ENCODE measurements at places on chromosomes 7 and 10.

DNA sequence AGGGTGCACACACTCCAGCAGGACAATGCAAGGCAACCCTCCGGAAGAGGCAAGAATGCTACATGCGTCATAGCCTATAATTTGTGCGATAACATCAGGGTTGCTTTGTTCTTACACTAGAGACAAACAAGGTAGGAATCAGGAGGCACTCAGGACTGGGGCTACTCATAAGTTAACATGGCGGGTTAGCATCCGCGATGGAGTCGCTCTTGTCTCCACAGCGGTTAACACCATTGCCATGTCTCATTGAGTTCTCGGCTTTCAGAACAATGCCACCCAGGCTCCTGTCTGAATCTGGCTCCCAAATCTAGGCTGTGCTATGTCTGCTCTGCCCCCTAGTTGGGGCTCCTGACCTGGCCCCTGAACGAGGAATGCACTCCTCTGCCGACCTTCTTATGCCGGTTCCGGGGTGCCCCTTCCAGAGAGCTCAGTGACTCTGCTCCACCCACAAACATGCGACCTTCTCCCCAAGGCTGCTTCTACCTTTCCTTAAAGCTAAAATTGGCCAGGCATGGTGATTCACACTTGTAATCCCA lies 24.9 kb upstream of the SLF2 start:
- no peak for DNase-seq

DNA sequence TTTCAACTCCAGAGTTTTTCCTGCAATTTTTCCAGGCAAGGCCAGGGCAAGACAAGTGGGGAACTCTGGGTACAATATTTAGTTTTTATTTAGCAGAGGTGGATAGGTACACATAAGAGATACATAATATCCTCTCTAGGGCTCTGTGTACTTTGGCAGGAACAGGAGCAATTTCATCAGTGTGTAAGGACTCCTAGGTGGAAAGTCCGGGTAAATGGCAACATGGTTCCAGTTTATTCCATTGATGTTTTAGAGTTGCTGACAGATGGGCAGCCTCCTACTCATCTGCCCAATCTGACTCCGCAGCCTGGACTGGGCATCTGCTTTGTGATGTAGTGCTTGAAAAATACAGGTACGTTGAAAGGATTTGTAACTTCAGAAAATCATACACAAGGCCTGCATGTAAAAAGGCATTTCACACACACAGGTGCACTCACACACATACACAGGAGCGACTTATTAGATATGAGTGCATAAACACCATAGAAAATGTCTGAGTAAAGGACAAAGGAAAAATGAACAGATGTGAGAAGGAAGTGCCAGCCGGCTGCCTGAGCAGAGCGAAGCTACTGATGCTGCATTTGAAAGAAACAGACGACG lies 5.7 kb downstream of the PON1 start:
- DNase-seq: peak; percentile 72

- peak; percentile 94 for DNase-seq
Measured at GRCh38 chr7:82676777-82677463, 233.3 kb upstream of the CACNA2D1 start.

GRCh38 chr7:29940199-29940598 lies 49.4 kb downstream of the SCRN1 start:
- DNase-seq: no peak

GRCh38 chr7:10919923-10920322 lies 53.7 kb upstream of the PHF14 start:
- no peak for DNase-seq

- DNase-seq: no peak
Measured at GRCh38 chr10:44186150-44186549, 198.7 kb downstream of the CXCL12 start.

GRCh38 chr7:18505870-18506460 lies 10.4 kb downstream of the HDAC9 start:
- DNase-seq: no peak

- DNase-seq: no peak
Measured at GRCh38 chr10:78565841-78566240, 502.9 kb upstream of the ZMIZ1 start.

GRCh38 chr7:120723465-120724385 lies 134.2 kb downstream of the TSPAN12 start:
- DNase-seq: no peak

DNA sequence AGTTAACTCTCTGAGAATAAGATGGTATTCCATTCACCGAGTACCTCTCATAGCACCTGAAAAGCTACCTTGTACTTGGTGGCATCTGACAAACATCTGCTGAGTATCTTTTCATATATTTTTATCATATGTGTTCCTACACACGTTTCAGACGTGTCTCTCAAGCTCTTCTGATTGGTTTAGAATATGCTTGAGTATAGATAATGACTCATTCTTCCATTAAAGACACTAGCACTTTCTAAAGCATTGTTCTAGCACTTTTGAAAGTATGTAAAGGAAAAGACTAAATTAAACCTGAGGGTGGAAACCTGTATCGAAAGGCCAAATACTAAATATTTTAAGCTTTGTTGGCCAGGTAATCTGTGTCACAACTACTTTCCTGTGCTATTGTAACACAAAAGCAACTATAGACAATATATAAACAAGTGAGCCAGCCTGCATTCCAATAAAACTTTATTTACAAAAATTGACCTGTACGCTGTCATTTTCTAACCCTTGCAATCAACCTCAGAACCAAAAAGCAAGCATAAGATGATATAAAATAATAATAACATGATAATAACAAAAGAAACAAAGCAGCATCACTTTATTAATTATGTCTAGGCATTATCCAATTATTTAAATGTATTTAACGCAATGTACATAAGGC lies 95.3 kb downstream of the DGKI start:
- no peak for DNase-seq

DNA sequence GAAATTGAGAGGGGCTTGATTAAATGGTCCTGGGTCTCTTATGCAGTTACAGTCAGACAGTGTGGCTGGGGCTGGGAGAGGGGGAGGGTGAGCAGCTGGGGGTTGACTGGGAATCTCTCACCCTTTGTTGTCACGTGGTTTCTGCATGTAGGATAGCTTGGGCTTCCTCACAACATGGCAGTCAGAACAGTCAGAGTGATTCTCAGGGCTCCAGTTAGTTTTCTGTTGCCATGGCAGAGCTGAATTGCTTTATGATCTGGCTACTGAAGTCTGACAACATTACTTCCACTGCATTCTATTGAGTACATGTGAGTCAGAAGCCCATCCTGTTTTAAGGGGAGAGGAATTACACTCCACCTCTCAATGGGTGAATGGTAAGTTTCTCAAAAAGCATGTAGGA lies 102.7 kb downstream of the WDR11 start:
- DNase-seq: no peak

DNA sequence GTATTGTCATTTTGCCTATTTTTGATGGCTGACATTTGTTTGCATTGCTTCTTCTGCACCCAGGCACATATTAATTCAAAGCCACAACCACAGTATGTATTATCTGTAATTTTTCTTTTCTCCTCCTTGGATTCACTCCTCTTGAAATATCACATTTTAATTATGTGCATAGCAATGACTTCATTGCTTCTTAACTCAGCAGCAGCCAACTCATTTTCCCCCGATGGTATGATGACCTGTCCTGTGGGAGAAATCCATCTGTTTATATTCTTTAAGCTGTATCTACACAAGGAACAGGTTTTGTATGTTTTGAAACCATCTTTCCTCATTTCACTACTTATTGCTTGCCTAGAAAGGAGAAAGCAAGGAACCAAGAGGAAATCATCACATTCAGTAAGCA lies 588.8 kb downstream of the INHBA start:
- DNase-seq: no peak

DNA sequence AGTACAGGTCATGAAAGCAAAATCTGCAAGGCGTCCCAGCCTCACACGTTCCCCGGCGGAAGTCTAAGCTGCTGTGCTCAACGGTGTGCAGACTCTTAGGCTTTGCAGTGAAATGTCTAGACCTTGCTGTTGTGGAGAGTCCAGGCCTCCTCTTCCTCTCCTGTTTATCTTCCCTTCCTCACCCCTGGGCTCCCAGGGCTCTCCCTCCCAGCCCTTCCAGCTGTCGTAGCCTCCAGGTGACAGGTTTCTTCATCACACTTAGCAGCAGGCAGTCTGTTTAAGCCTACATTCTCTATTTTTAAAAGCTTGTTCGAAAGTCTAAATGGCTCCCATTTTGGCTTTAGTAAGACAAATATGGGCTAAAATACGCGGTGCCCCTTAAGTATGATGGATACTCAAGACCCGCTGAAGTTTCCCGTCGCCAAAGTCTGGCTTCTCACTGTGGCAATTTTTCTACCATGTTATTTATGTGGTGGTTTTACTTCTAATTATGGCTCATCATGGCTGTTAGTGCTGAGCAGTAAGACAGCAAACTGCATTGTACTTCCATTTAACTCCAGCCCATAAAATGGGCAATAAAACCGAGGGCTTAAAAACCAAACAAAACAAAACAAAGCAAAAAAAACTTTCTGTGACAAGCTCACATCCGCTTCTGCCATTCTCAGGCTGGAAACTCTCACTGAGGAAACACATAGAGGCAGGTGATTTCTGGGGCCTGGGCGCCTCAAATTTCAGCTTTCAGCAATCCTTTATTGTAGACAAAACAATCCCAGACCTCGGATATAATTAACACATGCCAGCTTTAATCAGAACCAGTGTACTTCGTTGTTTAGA lies 243.2 kb downstream of the SNX10 start:
- DNase-seq: peak; percentile 99

GRCh38 chr10:23199768-23200511 lies 7.8 kb downstream of the PTF1A start:
- no peak for DNase-seq

GRCh38 chr7:38311329-38311937 lies 38.0 kb upstream of the TARP start:
- peak; percentile 25 for DNase-seq

DNA sequence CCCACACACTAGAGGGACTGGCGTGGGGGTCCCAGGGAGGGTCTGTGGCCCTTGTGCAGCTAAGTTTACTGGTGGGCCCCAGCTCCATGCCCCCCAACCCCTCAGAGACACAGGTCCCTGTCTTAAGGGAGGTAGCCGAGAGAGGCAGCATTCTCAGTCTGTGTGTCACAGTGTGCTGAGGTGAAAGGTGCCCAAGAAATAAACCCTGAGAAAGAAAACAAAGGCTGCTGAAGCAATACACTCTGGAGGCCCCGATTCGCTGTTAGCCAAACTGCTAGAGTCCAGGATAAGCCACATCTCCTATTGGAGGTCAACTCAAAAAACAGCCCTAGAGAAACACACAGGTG lies 28.6 kb upstream of the NDST2 start:
- no peak for DNase-seq

DNA sequence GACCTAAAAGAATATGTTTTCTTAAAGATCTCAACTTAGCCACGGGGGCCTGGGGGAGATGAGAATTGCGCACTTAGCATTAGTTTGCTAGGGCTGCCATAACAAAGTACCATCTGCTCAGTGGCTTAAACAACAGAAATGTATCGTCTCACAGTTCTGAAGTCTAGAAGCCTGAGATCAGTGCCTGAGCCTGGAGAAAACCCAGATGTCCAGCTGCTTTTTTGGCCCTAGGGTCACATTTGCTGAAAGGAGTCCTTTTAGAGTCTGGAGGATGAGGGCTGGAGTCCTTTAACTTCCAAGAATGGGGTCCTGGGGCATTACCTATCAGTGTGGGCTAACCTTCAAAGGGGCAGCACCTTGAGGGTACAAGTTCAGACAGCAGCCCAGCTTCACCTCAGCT lies 48.2 kb downstream of the SMURF1 start:
- no peak for DNase-seq

DNA sequence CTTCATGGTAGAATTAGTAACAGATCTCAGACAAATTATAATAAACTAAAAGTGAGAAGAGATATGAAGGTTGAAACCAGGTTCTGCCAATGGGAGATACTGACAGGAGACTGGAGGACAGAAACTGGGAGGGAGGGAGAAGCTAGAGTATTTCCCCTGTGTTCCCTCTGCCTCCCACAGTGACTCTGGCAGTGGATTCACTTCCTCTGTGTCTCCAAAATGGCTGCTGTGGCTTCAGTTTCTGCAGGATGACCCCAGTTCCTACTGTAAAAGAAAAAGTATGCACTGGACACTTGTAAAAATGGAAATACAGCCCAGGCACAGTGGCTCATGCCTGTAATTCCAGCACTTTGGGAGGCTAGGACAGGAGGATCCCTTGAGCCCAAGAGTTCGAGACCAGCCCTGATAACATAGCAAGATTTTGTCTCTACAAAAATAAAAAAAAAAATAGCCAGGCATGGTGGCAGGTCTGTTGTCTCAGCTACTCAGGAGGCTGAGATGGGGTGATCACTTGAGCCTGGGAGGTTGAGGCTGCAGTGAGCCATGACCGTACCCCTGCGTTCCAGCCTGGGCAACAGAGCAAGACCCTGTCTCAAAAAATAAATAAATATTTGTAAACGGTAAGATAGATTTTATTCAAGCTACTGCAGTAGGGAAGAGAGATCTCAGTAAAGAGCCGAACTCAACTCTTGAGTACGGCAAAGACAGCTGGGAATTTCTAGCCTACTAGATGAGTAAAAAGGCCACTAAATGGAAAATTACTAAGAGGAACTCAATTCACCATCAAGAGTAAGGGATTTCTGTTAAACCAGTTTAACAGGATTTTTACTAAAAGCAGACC lies 156.6 kb upstream of the TRIM24 start:
- DNase-seq: no peak

- no peak for DNase-seq
Measured at GRCh38 chr10:18261063-18261610, 120.9 kb downstream of the CACNB2 start.

All from NCI-H2081 (cell line).